ENCODE measurements at places on chromosomes 4 and X.

GRCh38 chrX:134894373-134894895, 96.4 kb upstream of the SMIM10 start:
- no peak for DNase-seq

DNA sequence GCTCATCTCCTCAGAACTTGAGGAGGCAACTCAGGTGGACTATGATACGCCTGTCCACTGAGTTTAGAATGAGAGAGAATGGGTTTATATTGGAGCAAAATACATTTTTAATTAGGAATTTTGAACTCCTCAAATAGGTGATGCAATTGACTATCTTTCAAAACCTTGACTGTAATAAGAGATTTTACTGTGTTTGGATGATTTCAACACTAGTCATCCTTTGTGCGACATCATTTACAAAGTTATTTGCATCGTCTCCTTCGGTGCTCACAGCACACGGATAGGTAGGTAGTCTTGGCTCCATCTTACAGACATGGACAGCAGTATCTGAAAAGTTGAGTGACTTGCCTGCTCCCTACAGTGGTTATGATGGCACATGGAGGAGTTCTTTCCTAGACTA, 67.0 kb downstream of the AASDH start:
- DNase-seq = no peak

- DNase-seq = no peak
Measured at GRCh38 chr4:127015667-127016117, 617.1 kb upstream of the INTU start.

DNA sequence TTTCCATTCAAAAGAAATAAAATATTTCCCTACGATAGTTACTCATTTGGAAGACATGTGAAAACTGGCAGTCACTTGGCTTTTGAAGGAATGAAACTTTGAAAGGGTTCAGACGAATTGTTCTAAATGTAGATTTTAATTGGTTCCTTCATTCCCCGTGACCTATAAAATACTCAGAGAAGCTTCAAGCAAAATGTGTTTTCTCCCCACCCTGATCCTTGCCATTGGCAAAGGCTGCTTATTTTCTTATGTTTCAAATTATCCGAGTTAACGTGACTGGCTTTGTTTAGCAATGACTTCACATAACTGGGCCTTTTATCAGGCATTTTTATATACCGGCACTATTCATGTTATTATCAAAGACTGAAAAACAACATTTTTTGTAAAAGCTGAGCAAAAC, 204.1 kb upstream of the NEIL3 start:
- DNase-seq = no peak

GRCh38 chr4:54548098-54548620, 109.6 kb upstream of the KIT start:
- no peak for DNase-seq

DNA sequence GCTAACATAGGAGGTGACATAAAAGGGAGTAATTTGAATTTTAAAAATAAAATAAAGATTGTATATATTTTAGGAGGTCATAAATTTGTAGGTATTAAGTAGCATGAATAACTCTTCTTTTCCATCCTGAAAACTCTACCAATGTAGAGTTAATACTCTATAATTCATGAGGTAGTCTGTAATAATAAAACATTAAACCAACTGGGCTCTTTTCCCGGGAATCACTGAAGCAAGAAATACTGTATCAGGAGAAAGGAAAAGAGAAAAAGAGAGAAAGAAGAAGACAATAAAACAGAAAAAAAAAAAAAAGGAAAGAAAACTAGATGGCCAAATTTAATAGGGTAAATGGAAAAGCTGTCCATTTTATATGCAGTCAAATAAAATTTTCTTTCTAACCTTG, 984.4 kb downstream of the CCSER1 start:
- DNase-seq = no peak

- no peak for DNase-seq
Measured at GRCh38 chr4:151811403-151811802, 50.6 kb upstream of the GATB start.

GRCh38 chr4:1233641-1234308, 15.2 kb downstream of the CTBP1 start:
- no peak for DNase-seq

DNA sequence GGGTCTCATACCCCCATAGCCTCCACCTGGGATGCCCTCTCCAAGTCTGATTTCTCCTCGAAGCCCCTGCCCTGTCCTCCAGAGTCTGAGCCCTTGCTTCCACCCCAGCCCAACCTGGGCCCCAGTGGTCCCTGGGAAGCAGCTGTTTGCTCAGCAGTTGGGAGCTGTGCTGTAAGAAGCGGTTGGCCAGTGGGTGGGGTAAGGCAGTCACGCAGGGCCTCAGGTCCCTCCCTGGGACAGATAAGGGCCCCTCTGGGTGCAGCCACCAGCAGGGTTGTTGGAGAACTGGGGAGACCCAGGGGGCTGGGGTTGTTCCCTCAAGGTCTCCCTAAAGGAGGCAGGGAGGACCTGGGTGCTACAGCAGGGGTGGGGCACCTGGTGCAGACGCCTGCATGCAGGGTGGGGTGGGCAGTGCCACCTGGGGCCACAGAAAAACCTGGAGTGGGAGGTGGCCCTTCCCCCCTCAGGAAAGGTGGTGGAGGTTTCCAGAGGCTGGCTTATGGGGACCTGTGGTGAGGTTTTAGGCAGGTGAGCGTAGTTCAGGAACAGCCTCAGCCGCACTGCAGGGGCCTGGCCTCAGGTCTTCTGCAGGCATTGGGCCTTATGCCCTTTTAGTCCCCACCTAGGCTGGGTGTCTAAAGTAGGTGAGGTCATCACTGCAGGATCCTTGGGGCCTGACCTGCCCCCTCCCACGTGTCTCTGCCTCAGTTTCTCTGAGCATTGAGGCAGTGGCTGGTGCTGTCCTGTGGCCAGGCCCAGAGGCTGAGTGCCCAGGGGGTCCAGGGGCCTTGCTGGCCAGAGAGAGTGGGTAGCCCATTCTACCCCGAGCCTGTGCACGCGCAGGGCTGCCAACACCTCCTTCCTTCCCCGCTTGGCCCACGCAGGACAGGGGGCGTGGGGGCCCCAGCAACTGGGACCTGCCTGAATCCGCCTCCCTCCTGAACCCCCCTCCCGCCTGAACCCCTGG, 3.1 kb upstream of the SLC26A1 start:
- no peak for DNase-seq

DNA sequence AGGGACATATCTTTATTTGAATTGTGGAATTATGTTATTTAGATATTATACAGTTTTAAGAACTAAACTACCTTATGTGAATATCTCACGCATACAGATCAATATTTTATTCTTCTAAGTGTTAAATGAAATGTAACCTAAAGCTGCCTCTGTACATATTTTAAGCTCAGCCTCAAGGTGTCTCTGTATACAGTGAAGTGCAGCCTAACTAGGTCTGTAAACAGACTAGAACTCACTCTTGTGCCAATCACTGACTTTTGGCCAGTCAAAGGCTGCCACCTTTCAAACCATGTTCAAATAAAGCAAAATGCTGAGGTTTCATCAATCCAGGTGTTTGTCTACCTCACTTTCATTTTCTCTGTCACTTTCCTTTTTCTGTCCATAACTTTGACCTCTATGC, 1074.5 kb upstream of the PRKX start:
- no peak for DNase-seq

- DNase-seq = no peak
Measured at GRCh38 chrX:73525928-73526690, 36.9 kb upstream of the CHIC1 start.

- peak; percentile 8 for DNase-seq
Measured at GRCh38 chrX:39577985-39578869, 519.5 kb downstream of the BCOR start.

Data from activated T-helper 1 cell treated with anti-CD3 and anti-CD28 coated beads, Interleukin-2, amount 50 U/mL, for 16 hours (primary cell).